NCI-H345 (cell line): ENCODE measurements at places on chromosomes 7 and 10.

- no peak for DNase-seq
Observed at GRCh38 chr7:82745117-82745516, 301.5 kb upstream of the CACNA2D1 start.

DNA sequence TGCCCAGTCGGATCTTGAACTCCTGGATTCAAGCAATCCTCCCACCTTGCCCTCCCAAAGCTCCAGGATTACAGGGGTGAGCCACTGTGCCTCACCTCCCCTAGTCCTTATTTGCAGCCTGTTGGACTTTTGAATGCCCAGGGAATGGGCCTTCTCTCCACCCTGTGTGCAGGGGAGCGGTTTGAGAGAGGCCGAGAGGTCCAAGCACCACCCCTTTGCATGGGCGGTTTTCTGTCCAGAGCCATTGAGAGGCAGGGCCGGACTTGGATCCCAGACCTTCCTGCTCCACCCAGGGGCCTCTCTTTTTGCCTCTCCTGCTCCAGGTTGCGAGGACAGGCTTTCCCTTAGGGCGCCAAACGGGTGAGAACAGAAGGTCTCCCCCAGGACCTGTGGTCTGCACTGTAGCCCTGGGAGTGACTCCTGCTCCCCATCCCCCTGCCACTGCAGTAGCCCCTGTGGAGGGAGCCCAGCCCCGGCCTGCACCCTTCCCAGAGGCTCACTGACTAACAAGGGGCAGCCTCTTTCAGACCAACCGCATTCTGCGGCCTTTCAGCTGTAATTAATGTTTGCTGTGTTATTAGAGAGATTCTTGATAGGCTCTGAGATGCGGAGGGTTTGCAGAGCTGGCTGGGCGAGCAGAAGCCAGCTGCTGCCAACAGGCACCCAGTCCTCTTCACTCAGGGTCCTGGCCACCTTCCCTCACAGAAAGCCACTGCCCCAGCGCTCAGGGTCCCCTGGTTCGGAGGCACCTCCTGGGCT is 57.9 kb downstream of the ELFN1 start:
- DNase-seq = no peak

- no peak for DNase-seq
Observed at GRCh38 chr10:132687893-132688579, 97.9 kb downstream of the NKX6-2 start.

DNA sequence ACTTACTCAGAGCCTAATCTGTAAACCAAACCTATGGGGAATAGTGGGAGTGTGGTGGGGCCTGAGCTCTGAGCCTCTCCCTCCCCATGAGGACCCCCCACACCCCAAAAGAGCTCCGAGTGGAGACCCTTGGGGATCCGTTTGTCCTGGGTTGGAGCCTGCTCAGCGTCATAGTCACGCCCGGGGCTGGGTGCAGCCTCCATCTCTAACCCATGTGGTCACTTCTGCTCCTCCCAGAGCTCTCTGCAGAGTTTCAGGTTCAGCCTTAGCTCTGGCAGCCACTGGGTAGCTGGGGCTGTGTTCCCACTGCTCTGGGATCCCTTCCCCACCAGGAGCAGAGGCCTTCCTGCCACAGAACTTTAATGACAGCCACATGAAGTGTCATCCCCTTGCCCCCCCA is 25.9 kb downstream of the PFKFB3 start:
- no peak for DNase-seq

DNA sequence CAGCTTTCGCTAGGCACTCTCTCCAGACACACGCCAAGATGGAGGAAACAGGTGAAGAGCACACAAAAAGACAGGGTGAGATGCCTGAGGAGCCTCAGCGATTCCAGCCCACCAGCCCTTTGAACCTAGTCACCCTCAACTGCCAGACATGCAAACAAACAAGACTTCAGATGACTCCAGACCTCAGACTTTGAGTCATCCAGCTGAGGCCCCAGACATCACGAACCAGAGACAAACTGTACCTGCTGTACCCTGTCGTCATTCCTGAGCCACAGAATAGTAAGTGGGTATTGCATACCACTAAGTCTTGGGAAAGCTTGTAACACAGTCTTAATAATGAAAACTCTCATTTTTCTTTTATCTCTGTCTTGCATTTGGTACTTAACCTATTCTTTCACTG is 126.6 kb upstream of the LSM8 start:
- DNase-seq = no peak

- no peak for DNase-seq
Observed at GRCh38 chr7:131522325-131522930, 34.0 kb downstream of the PODXL start.

DNA sequence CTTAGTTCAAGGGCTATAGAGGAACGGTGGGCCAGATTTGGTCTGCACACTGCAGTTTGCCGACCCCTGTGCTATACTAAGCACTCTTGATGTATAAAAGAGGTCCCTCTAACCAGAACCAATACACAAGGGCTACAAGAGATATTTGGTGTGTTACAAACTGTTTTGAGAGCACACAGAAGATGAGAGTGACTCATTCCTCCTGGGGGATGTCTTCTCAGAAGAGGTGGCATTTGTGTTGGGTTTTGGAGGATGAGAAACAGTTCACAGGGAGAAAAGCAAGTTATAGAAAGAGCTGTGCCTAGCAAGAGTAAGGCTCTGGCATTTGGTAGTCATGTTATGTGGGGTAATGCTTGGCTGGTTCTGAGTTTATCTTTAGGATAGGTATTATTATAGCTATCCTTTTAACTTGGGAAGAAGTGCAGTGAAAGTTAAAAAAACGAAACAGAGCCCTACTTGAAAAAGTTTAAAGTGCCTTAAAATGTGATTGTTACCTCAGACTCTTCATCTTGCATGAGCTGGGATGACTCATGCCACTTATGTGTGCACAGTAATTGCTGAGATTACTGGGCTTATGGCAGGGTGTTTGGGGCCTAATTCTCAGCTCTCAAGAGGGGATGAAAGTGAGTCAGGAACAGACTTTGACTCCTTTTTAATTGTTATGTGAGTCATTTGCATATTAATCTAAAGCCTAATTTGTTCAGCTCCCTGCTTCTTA is 160.4 kb downstream of the KIF20B start:
- peak; percentile 26 for DNase-seq

- DNase-seq = no peak
Observed at GRCh38 chr10:76558996-76559891, 1078.4 kb downstream of the KCNMA1 start.

DNA sequence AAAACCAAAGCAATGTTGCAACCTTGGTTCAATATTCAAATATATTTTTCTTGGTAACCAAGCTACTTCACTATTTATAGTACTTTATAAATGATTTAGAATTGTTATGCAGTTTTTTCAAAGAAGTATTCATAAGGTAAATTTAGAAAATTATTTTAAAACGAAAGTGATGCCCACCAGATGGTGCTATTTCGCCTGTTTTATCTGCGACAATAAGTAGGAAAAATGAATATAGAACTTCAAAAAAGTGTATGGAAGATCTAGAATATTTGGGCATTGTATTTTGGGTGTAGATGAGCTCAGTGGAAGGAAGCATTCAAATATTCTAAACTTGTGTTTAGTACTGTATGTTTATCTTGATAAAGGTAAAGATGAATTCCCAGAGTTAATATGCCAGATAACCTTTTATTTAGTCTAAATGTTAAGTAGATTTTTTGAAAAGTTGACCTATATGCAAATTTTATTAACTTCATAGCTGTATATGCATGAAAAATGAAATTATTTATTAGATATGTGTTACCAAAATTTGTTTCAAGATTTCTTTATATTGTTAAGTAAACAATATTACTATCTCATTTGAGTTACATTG is 93.2 kb downstream of the ADK start:
- DNase-seq = peak; percentile 3

DNA sequence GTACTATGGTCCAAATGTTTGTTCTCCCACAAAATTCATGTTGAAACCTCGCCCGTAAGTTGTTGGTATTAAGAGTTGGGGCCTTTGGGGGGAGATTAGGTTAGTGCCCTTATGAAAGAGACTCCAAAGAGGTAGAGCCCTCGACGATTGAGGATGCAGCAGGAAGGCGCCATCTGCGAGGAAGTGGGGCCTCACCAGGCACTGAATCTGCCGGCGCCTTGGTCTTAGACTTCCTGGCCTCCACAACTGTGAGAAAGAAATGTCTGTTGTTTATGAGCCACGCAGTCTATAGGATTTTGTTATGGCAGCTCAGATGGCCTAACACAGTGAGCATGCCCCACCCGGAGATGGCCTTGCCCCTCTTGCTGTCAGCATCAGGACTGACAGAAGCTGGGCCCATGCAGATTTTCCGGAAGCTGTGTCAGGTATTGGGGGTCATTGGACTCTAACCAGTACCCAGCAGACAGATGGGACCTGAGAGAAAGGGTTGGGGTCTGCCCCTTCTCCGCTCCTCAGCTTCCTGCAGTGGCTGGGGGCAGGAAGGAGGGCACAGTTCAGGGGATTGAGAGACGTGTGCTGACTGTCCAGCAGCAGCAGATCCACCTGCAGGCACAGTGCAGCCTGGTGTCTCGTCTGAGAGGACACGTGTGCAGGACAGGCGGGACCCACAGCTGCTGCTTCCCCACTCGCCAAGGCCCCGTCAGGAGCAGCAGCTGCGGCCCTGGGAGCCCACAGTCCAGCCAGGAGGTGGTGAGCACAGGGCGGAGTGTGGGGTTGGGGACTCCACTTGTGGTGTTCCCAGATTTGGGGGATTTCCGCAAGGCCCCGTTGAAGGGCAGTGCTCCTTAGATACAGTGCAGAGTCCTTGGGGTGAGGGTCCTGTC is 47.8 kb downstream of the MGMT start:
- no peak for DNase-seq
